ENCODE measurements at places on chromosomes 16 and 17.

DNA sequence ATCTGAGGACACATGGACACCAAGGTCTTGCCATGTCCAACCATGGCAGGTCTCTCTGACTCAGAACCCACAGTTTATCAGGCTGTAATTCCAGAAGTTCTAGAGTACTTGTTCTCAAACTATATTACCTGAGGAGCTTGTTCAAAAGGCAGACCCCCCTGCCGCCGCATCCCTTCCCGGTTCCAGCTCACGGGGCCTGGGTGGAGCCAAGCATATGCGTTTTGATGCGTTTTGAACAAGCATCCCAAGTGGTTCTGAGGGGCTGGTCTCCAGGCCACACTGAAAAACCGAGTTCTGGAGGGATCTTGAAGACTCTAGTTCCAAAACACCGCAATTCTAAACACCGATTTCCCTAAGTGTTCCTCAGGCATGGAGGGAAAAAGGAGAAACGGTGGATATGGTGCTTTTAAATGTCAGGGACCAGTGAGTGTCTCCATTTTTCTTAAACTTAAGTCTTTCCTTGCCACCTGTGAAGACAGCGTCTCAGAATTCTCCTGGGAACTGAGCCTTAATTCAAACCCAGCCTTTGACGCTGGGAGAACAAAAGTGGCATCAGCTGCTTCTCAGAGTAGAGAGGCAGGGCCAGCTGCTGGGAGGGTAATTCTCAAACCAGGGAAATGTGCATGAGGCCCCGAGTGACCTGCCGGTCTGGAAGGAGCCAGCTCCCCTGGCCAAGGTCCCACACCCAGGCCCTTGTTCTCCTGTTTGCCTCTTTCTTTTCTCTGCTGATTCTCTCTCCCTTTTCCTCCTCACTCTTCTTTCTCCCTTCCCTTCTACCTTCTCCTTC is 84.4 kb upstream of the PLCG2 start:
- no peak for DNase-seq

DNA sequence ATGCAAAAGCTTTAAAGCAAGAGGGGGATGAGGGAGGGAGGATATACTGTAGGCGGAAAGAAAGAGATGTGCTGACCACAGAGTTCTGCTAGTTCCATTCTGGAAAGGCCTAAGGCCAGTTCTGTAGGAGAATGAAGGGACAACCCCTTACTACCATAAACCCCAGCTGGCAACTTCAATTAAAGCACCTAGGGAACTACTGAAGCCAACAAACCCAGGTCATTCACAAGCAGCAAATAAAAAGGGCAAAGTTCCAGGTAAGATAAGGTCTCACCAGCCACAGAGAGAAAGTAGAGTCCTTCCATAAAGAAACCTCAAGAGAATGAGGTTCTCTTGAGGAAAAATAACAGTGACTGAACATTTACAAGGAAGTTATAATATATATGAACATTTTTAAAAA is 12.8 kb downstream of the TERF2 start:
- no peak for DNase-seq

DNA sequence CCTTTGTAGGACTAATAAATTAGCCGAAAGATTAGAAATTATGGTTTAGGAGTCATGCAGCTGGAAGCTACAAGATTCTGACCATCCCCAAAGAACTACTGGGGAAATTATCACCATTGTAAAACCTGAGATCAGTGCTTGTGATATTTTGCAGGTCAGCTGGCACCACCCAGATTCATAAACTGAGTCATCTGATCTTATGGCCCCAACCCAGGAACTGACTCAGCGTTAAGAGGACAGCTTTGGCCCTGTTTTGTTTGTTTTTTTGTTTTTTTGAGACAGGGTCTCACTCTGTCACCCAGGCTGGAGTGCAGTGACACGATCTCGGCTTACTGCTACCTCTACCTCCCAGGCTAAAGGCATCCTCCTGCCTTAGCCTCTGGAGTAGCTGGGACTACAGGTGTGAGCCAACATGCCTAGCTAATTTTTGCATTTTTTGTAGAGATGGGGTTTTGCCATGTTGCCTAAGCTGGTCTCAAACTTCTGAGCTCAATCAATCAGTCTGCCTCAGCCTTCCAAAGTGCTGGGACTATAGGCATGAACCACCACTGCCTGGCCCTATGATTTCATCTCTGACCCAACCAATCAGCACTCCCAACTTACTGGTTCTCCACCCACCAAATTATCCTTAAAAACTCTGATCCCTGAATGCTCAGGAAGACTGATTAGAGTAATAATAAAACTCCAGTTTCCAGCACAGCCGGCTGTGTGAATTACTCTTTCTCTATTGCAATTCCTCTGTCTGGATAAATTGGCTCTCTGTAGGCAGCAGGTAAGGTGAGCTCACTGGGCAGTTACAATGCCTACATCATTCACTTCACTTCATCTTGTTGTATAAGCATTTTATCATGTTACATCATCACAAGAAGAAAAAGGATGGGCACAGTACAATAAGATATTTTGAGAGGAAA is 79.4 kb upstream of the KSR1 start:
- DNase-seq = no peak

GRCh38 chr16:12315330-12316136 is 339.0 kb downstream of the SNX29 start:
- DNase-seq = no peak

DNA sequence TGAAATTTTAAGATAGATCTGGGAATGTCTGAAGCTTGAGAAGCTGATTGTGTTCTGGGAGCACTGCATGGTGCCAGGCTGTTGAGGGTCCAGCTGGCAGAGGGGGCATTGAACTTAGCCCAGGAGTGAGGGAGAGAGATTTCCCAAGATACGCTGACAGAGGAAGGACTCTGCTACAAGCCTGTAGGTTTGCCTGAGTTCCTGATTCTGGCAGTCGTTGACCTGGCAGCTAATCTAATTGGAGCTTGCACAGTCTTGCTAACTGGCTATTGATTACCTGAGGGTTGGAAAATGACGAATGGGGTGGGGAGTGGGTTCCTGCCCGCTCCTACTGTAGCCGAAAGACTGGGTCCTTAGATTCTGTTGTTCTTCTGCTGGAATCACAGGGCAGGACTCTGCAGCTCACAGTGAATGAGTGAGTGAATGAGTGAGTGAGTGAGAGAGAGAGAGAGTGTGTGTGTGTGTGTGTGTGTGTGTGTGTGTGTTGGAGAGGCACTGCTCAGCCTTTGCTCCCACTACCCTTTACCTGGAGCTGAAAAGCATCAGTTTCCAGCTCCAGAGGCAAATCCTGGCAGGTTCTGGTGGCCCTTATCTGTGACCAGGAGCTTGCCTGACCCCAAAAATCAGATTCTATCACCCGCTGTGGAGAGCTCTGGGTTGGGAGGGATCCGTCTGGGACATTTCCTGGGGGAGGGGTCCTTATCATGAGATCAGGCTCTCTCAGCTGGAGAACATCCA is 16.7 kb downstream of the CTRL start:
- no peak for DNase-seq

DNA sequence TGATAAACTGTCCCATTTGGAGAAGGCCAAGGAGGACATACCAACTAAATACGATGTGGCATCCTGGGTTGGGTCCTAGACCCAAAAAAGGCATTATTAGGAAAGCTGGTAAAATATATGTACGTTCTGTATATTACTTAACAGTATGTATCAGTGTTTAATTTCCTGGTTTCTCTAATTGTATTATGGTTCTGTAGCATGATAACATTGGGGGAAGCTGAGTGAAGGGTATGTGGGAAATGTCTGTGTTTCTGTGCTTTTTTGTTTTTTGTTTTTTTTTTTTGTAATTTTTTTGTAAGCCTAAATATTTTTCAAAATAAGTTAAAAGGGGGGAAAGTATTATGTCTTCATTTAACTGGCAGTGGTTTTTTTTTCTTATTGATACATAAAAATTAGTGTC is 21.5 kb upstream of the NDRG4 start:
- DNase-seq = no peak

DNA sequence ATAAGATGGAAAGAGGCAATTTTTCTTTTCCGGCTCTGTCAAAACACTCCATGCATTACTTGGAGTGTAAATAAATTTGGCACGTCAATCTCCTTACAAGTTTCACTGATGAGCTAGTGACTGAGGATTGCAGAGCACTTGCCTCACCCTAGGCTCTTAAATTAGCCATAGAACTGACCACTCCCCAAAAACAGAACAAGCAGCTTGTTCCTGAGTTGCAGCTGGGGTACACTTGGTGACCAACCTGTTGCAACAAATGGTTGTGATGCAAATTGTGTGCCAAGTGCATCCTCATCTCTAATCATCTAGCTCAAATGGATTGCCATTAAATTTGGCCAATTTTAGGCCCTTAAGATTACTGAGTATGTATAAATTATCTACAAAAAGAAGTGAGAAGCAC is 67.0 kb downstream of the CACNG1 start:
- no peak for DNase-seq

DNA sequence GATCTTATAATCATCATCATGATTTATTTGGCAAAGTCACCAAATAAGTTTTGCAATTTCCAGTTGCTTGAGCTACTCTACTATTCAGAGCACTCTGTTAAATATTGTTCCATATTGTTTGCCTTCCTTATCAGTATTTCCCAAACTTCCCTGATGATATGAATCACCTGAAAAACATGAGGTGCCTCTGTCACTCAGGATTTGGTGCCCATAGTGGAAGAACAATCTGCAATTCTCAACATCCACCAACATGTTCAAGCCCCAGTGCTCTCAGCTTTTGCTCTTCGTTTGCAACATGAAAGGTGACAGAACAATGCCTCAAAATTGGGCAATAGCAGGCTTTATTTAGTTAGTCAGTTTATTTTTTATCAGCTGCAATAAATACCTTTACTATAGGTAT is 28.6 kb upstream of the WSB1 start:
- DNase-seq = no peak

DNA sequence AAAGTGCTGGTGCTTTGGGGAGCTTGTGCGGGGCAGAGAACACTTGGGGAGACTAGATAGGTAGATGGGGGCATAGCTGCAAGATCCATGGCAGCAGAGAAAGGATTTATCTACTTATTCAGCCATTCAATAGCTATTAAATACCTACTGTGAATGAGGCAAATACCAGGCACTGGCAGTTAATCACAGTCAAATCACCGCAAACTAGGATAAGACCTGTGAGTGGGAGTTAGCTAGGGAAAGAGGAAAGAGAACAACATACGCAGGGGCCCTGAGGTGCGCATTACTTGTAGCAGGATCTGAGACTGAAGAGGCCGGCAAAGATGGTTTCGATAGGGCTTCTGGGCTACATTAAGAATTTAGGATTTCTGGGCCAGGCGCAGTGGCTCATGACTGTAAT is 3.8 kb upstream of the ALKBH5 start:
- no peak for DNase-seq

- DNase-seq = no peak
Observed at GRCh38 chr17:75301049-75301448, 11.8 kb upstream of the SLC25A19 start.

DNA sequence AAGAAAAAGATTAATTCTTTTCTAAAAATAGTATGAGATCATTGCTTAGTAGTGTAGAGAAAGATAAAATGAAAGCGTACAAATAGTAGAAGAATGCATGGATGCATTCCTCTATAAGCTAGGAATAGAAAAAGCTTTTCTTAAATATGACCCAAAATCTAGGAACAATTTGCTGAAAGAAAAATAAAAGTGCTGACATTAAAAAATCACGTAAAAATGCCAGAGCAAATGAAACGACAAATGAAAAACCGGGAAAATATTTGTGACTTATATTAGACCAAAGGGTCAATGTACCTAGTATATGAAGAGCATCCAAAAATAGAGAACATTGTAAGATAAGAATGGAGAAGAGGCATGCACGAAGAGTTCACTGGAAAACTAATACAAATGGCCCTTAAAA is 149.5 kb upstream of the MON1B start:
- DNase-seq = no peak

- no peak for DNase-seq
Observed at GRCh38 chr17:76556765-76557367, 17.0 kb downstream of the PRCD start.

GRCh38 chr17:57403236-57403635 is 146.9 kb downstream of the MSI2 start:
- DNase-seq = no peak

GRCh38 chr17:17515934-17516930 is 20.0 kb upstream of the RASD1 start:
- DNase-seq = no peak

DNA sequence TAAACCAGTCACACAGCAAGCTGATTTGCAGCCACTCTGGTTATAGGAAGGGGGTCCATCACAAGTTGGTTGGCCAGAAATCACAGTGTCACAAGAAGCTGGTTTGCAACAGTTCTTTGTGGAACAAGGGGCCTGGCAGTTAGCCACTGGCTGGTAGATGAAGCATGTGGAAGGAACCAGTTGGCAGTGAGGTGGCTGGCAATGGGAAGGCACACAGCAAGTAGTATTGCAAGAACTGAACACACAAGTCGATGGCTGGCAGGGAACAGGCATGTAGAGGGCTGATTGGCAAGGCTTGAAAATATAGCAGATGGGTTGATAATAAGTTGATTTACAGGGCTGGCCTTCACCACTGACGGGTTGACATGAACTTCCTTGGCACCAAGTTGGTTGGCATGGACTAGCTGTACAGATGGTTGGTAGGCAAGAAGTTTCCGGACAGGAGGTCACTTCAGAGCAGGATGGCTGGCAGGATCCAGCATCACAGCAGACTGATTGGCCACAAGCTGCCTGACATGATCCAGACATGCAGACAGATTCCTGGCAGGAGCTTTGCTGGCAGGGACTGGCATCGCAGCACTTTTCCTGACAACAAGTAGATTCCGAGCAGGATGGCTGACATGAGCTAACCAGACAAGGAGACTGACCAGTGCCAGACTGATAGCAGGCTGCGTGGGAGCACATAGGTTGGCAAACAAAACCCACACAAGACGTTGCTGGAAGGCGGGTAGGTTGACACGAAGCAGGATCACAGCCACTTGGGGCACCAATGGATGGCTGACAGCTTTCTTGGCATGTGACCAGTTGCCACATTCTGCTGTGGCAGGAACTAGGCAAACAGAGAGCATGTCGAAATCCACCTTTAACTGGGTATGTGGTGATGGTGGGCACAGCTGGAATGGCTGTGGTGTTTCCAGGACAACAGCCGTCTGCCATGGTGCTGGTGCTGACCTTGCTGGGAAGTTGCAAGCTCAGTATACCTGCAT is at the start of gene KRTAP29-1:
Gene KRTAP29-1 (minus strand): TSS at position 936 of the 986 bp plus-strand sequence. CDS start 0 bp downstream, at position 936.
- DNase-seq = no peak

GRCh38 chr17:20967776-20968175 is 75.0 kb downstream of the USP22 start:
- no peak for DNase-seq

GRCh38 chr16:4404247-4404966 is 12.0 kb downstream of the CORO7 start:
- DNase-seq = no peak

Data from stimulated activated CD8-positive, alpha-beta memory T cell treated with anti-CD3 and anti-CD28 coated beads, Interleukin-7, amount 100 ng/mL, for 48 hours (primary cell).